ENCODE measurements at places on chromosomes 5 and 9.

DNA sequence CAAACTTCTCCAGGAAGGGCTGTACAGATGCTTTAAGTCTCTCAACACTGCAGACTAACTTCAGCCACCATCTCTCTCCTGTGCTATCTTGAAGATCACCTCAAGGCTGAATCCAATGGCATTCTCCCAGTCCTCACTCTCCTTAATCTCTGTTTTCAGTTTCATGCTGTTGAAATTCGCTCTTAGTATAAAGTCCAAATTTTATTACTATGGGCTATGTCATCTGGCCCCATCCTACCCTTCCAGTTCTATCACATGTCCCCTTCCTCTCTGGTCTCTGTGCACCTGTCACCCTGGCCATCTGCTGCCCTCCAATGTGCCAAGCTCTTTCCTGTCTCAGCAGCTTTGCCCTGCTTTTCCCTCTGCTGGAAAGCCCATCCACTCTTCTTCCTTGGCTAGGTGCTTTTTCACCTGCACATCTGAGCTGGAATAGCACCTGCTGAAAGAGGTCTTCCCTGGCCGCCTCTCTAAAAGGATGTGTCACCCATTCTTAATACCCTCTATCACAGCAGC is 284.7 kb upstream of the MAP3K1 start:
- DNase-seq = no peak

- no peak for DNase-seq
Observed at GRCh38 chr9:109699019-109699418, 81.0 kb upstream of the PALM2AKAP2 start.

DNA sequence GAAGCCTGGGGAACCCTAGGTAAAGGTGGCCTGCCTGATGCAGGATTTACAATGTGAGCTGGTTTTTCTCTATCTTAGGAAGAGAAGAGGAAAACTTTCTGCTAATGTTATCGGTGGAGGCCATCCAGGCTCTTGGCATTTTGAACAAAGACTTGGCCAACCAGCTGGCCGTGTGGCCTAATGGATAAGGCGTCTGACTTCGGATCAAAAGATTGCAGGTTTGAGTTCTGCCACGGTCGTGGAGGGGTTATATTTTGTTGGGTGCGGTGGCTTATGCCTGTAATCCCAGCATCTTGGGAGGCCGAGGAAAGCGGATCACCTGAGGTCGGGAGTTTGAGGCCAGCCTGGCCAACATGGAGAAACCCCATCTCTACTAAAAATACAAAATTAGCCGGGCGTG is 9.6 kb downstream of the C9orf152 start:
- DNase-seq = no peak

GRCh38 chr5:116296335-116297072 is 211.7 kb downstream of the COMMD10 start:
- DNase-seq = no peak

GRCh38 chr5:86442036-86442745 is 175.6 kb upstream of the COX7C start:
- DNase-seq = no peak

DNA sequence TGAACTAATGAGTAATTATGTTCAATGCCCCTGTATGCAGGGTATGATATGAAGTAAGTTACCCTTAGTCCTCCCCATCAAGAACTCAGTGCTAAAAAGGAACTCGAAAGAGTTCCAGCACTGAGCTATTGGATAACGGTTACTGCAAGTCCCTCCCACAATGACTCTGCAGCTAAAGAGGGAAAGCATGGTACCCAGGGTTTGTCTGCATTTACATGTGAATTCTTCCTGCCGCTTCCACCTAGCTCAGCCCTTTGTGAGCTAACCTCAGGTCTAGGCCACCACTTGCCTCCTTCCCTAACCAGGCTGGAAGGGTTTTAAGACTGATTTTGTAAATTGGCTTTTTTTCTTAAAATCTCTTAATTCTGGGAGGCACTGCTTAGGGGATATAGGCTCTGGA is 376.8 kb downstream of the EBF1 start:
- DNase-seq = no peak

- DNase-seq = no peak
Observed at GRCh38 chr9:99167119-99167518, 54.6 kb downstream of the ALG2 start.

GRCh38 chr9:97557606-97558095 is 56.2 kb downstream of the TMOD1 start:
- no peak for DNase-seq

DNA sequence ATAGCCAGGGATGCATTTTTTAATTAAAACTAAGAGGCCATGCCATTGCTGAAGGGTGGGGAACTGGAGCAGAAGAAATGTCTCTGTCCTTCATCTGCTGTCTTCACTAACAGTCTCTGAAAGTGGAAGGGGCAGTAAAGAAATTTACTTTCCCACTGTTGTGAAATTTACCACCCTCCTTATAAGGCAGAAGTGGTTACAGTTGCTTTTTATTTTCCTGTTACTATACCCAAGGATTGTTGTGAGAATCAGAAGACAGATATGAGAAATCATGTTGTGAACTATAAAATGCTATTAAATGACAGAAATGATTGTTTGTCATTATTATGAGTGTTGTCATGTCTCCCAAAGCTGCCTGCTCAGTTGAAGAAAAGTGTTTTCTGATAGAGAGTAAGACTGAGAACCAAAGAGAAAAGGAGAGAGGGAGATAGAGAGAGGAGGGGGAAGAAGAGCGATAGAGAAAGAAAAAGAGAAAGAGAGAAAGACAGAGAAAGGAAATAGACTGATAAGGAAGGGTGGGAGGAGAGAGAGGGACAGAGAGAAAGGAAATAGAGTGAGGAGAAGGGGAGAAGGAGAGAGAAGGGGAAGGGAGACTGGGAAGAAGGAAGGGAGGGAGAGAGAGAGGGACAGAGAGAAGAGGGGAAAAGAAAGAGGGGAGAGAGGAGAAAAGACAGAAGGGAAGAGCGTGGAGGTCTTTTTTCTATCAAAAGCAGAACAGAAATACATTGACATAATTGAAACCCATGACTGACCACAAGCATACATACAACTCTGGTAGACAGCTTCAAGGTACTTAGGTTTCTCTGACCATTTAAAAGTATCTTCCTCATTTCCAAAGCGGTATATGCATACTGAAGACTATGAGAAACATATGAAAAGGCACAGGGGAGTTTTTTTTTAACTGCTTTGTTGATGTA is 22.5 kb downstream of the SEC61B start:
- DNase-seq = no peak

- no peak for DNase-seq
Observed at GRCh38 chr9:84924266-84924665, 254.7 kb downstream of the NTRK2 start.

DNA sequence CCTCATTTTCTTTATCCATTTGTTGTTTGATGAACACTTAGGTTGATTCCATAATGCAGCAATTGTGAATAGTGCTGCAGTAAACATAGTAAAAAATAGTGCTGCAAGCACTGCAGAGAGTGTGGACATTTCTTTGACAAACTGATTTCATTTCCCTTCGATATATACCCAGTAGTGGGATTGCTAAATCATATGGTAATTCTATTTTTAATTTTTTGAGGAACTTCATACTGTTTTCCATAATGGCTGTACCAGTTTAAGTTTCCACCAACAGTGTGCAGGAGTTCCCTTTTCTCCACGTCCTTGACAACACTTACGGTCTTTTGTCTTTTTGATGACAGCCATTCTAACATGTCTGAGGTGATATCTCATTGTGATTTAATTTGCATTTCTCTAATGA is 138.2 kb upstream of the PLPPR1 start:
- no peak for DNase-seq

- DNase-seq = no peak
Observed at GRCh38 chr9:106035806-106036205, 341.5 kb downstream of the TMEM38B start.

DNA sequence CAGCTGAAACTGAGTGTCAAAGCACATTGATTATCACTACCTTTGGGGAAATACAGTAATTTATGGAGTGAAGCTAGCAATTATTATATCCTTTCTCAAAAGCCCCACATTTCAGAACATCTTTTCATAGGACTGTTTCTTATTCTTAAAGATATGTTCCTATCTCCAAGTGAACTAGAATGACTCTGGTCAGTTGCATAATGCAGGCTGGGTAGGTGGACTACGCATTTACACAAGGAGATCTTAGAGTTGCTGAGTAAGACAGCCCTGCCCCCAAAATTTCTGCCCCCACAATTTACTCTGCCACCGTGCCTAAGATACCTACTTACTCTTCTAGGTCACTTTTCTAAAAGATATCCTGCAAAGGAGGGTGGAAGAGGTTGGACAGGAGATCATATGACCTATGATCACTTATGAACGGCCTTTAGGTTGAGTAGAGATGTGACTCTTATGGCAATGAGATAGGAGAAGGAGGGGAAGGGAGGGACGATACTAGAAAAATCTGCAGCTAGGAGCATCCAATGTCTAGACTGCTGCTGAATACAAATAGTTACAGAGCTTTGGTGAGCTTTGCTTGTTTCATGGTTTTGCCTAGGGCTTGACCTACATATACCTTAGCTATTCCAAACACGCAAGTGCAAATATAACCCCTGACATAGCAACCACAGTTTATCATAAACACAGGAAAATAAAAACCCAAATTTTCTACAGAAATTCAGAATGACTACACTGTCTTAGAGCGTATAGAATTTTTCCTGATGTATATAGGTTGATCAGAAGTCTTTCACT is 121.7 kb downstream of the GLIS3 start:
- no peak for DNase-seq

DNA sequence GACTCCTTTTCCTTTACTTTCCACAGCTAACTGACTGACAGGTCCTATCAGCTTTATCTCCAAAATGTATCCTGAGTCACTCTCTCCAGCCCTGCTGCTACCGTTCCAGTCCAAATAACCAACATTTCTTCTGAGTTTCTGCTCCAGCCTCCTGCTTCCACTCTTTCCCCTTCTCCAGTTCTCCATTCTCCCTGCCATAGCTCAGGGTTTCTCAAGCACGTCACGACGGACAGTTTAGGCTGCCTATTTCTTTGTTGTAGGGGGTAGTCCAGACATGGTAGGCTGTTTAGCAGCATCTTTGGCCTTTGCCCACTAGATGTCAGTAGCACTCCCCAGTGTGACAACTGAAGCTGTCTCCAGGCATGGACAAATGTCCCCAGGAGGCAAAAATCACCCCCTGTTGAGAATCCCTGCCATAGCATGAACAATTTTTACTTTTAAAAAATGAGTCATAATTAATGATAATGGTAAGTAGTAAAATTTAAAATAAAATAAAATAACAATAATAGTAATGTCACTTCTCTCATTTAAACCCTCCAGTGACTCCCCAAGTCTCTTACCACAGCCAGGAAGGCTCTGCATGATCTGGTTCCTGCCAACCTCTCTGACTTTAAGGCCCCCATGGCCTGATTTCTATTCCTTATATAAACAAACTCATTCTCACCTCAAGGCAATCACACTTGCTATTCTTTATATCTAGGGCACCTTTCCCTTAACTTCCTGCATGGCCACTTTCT is 105.4 kb upstream of the FER start:
- peak; percentile 48 for DNase-seq

GRCh38 chr5:19424506-19424905 is 563.5 kb downstream of the CDH18 start:
- DNase-seq = no peak

DNA sequence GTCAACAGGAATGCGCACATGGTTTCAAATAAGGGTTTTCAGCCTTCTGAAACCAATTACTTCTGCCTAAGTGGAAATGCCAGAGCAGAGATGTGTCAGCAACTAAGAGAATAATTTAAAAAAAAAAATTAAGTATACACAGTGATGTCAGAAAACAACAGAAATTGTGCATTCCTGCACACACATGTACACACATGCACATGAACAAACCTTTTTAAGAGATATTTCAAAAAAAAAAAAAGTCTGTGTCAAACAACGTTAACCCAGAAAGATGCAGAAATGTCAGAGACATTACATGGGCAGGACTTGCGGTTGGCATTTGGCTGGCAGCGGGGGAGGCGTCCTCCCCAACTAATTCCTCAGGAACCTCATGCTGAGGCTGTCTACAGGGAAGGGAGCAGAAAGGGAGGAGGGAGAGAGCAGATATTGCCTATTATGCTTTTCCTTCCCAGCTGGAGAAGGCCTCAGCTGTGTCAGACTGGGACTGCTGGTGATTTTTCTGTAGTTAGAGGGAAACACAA is 536.9 kb upstream of the WWC1 start:
- no peak for DNase-seq

GRCh38 chr9:5879419-5880181 is 11.1 kb upstream of the MLANA start:
- no peak for DNase-seq

DNA sequence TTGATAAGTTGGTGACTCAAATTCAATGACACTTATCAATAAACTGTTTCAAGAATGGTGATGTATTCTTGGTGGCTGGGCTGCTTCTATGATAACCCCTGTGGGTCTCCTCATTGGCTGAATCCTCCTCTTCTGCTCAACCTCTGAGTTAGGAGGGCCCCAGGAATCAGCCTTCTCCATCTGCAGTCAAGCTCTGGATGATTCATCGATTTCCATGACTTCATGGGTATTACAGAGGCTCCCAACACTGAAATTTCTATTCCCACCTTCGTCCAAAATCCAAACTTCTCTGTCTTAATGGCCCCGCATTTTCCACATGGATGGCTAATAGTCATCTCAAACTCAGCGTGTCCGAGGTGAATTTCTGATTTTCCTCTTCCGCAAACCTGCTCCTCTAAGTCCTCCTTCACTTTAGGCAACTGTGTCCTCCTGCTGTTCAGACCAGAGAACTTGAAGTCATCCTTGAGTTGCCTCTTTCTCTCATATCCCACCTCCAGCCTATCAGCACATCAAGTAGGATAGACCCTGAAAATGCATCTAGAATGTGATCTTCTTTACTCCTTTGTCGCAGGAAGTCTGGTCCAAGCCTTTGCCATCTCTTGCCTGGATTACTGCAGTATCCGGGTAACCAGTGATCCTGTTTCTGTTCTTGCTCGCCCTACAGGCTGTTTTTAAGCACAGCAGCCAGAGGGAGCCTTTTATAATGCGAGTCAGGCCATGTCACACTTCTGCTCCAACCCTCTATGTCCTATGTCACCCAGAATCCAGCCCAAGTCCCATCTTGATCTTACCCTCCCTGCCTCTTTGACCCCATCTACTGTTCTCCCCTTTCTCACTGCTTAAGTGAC is 41.4 kb upstream of the IL7R start:
- no peak for DNase-seq

GRCh38 chr5:54362434-54362833 is 52.1 kb upstream of the ARL15 start:
- DNase-seq = no peak

- no peak for DNase-seq
Observed at GRCh38 chr5:33367416-33367815, 73.3 kb upstream of the TARS1 start.

GRCh38 chr5:50766462-50766861 is 100.0 kb downstream of the PARP8 start:
- DNase-seq = no peak

- no peak for DNase-seq
Observed at GRCh38 chr9:35415402-35416097, 74.4 kb upstream of the RUSC2 start.

- DNase-seq = no peak
Observed at GRCh38 chr5:116157902-116158301, 73.1 kb downstream of the COMMD10 start.

- peak; percentile 75 for DNase-seq
Observed at GRCh38 chr9:105127863-105128220, 116.6 kb upstream of the SLC44A1 start.
